NCI-H1417 (cell line): ENCODE measurements at places on chromosomes 2 and 18.

DNA sequence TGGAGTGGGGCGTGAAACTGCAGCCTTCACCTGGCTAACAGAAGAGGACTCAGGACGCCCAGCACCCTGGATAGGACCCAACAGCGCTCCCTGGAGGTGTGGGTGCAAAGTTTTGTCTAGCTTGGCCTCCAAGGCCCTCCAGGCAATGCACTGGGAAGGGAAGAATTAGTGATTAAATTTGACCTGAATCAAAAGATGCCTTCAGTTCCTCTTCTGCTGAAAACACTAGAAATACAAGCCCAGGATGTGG is 779 bp upstream of the TRIB2 start:
- DNase-seq, result peak; percentile 91

DNA sequence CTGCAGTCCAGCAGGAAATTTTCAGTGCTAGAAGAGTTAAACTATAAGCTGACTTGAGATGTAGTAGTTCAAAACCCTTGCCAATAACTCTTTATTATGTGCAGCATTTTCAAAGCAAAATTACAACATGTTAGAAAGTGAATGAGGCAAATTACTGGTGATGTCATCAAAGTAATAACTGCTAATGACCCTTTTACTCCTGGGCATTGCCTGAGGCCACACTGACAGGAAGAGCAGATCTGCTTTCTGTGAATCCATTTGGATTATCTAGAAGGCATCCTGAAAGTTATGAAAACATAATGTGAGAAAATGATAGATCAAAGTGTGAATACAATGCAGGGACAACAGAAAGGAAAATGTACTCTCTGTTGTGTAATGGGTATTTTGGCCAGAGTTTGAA is 139.6 kb upstream of the TRIB2 start:
- DNase-seq, result peak; percentile 45

- no peak for DNase-seq
These were observed 2.3 kb upstream of the ARHGEF33 start for GRCh38 chr2:38887347-38887746.

DNA sequence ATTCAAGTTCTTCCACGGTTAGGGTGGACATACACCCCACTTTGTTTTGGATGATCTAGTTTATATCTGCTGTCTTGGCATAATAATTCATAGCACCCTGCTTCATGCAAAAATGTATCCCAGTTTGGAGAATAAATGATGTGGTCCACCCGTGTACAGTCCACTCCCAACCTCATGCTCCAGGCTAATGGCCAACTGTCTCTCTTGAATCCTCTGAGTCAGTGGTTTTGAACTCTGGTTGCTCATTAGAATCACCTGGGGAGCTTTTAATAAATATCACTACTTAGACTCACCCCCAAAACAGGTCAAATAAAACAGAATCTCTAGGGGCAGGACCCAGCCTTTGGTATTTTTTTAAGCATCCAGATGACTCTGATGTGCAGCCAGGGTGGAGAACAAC is 78.5 kb downstream of the SDC1 start:
- no peak for DNase-seq

GRCh38 chr18:8996771-8997432 is 105.6 kb upstream of the NDUFV2 start:
- no peak for DNase-seq

DNA sequence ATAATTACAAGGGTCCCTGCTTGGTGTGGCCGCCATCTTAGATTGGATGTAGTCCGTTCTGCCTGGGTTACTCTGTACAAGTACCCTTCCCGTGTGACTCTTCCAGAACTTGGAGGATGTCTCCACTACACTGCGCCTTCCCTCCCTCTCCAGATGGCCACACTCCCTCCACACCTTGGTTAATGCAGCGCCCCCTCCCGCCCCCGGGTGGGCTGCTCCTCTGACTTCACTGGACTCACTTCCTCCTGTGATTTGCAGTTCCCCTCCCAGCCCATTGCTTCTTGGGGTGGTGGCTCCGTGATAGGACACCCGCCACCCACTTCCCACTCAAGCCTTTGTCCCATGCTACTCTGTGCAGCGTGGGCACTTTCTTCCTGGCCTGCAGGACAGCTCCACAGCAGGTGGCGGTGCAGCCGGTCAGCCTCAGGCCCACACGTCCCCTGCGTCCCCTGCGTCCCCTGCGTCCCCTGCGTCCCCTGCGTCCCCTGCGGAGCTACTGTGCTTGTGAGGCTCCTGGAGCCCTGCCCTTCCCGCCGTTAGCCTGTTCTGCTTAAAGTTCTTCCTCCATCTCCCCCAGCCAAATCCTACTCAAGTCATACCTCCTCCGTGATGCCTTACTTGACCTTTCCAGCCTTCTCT is 130.5 kb upstream of the SIX3 start:
- DNase-seq, result no peak

- DNase-seq, result no peak
These were observed 35.1 kb downstream of the YWHAQ start for GRCh38 chr2:9595746-9596145.

DNA sequence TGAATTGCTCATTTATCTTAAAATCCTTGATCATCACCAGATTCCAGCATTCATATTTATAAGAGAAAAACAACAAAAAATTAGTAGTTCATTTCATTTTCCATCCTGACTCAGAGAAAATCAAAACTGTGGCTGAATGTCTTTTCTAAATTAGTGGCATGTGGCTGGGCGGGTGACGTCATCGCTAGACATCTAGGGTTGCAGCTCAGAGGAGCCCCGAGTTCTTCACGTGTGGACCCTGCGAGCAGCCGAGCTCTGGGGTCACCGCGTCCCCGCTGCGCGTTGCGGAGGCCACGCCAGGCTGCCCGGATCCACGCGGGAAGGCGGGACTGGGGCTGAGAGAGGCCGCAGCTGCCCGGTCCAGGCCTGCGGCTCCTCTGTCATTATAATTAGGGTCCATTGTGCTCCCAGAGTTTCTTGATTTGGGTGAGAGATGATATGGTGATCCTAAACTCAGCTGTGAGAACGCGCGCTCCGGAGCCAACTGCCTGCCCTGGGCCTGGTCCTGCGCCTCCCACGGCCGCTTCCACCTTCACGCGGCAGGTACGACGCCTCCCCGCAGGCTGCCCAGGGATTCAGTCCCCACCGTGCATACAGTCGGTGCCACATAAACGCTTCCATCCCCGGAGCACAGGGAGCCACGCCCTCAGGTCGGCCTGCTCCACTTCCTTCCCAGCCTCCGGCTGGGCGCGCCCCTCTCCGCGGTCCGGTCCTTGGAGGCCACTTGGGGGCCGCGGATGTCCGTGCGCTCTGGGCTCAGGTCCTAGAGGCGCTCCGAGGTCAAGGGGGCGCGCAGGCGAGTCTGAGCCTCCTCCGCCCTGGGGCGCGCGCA is 56.5 kb downstream of the TMEM18 start:
- no peak for DNase-seq

DNA sequence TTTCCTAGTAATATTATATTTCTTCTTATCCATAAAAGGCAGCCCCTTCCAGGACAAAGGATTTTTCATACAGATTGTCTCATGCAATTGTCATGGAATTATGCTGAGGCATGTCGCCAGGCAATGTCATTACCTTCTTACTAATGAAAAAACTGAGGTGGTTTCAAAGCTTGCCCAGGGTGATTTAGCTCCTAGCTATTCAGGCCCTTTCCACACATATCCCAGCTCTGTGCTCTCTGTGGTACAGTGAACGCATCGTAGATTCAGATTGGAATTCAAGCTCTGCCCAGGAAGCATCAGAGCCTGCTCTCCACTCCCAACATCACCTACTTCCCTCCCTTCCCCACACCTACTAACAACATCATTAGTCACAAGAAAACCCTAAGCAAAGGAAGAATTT is 60.1 kb downstream of the ATP8B1 start:
- no peak for DNase-seq

DNA sequence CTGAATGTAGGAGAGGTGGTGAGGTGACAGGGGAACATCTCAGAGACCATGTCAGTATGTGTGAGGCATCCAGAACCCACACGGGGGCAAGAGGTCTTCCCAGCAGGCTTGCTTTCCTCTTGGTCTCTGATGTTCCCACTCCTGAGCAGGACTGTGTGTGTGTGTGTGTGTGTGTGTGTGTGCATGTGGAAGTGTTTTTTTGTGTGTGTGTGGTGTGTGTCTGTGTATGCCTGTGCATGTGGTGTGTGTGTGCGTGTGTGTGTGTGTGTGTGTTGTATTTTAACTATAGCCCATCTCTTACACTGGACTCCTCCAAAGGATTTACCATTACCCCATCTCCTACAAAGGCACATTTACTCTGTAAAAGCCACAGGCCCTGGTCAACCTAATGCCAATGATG is 40.4 kb downstream of the SLC4A5 start:
- no peak for DNase-seq

DNA sequence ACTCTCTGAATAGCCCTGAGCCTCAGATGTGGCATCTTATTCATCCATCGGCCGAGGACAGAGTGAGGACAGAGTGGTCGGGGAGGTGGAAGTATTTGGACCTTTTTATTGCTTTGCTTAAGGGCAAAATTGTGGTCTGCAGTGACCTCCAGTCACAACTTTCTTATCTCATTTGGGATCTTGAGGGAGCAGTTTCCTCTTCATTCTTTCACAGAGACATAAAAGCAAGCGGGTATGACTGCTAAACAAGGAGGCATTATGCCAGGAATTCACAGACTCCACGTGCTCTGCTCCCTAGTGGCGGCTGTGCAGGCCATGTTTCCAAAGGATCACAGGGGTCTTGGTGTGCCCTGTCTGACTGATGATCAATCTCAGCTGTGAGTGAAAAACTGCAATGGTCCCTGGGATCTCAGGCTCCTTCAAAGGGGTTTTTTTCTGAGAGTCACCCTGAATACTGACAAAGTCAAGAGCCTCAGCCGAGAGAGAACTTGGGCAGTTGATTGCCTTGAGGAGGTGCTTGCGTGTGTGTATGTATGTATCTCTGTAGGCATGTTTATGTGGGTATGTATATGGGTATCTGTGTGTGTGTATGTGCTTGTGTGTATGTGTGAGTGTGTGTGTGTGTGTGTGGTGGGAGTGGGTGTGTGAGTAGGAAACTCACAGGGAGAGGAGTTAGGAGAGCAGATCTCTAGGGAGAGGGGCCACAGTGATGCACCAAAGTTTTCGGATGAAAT is 47.7 kb downstream of the RAPGEF4 start:
- no peak for DNase-seq

GRCh38 chr2:237057893-237058300 is 27.8 kb upstream of the COPS8 start:
- DNase-seq, result no peak

GRCh38 chr18:34809451-34810072 is 99.5 kb downstream of the DTNA start:
- DNase-seq, result peak; percentile 7

DNA sequence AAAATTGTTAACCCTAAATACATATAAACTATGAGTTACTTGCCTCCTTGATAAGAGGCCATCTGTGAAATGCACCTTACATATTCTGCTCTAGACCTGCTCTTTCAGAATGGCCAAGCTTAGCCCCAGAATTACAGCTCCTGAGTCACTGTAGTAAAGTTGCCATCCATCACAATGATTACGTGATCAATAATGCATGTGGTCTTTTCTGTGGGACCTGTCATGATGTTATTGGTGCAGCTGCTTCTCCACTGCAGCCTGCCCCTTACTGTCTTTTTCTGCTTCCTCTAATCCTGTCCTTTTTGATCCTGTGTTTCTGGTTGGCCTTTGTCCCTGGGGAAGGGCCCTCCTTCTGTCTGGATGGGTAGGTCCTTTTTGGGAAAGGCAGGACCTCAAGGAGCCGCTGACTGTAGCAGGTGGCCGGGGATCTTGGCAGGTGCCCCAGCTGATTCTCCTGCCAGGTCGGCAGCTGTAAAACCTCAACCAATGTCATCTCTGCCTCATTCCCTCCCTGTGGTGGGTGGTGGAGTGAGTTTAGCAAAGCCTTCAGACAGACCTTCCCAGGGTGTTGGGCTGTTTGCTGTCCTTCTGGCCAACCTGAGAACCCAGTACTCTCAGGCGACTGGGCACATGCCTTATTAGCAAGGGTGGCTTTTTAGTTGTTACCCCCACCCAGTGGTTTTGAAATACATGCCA is 126.2 kb upstream of the EML6 start:
- DNase-seq, result peak; percentile 36

GRCh38 chr2:191128172-191128910 is 22.5 kb downstream of the STAT4 start:
- DNase-seq, result no peak

DNA sequence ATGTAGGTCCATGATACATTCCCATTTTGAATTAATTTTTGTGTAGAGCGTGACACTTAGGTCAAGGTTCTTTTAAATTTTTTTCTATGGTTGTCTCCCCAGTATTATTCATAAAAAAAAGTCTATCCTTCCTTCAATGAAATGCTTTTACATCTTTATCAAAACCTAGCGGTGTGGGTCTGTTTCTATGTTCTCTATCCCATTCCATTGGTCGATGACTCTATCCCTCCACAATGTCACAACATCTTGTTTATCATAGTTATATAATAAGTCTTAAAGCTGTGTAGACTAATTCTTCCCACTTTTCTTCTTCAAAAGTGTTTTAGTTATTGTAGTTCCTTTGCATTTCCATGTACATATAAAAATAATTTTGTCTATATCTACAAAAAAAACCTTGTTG is 47.2 kb upstream of the GPR17 start:
- no peak for DNase-seq

DNA sequence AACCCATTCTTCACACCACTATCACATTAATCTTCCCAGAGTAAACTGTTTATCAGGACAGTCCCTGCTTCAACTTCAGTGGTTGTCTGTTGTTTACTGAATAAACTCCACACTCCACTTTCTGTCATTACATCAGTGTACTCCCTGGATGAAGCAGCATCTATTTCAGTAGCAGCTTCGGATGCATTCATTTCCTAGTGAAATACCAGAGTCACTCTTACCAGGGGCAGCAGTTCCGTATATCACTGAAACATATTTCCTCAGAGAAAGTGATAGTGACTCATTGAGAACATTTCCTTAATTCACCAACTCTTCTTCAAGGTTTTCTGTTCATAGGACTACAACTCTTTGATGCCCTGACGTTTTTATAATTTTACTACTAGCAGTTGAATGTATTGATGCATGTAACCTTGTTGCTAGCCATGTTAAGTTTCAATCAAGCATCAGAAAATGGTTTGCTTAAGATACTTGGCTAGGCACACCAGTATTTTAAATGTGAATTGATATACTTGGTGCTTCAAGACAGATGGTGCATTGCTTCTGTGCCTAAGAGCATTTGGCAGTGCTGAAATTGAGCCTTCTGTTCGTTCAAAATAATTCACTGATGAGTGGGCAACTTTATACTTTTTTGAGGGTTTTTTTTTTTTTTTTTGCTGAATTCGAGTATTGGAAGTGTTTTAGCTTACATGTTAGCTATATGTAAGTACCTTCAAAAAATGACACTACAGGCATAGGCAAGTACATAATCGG is 92.3 kb downstream of the UBE2E3 start:
- DNase-seq, result no peak
